Heart left ventricle (tissue), 16 donors: ENCODE measurements at places on chromosomes 7 and 10. TPM values are rescaled to one million over a fixed set of nuclear protein-coding genes. Genes with fewer than 3 reads are reported as not detected.
A peak's percentile ranks its signal among the peaks of the same experiment; 100 is the strongest.

DNA sequence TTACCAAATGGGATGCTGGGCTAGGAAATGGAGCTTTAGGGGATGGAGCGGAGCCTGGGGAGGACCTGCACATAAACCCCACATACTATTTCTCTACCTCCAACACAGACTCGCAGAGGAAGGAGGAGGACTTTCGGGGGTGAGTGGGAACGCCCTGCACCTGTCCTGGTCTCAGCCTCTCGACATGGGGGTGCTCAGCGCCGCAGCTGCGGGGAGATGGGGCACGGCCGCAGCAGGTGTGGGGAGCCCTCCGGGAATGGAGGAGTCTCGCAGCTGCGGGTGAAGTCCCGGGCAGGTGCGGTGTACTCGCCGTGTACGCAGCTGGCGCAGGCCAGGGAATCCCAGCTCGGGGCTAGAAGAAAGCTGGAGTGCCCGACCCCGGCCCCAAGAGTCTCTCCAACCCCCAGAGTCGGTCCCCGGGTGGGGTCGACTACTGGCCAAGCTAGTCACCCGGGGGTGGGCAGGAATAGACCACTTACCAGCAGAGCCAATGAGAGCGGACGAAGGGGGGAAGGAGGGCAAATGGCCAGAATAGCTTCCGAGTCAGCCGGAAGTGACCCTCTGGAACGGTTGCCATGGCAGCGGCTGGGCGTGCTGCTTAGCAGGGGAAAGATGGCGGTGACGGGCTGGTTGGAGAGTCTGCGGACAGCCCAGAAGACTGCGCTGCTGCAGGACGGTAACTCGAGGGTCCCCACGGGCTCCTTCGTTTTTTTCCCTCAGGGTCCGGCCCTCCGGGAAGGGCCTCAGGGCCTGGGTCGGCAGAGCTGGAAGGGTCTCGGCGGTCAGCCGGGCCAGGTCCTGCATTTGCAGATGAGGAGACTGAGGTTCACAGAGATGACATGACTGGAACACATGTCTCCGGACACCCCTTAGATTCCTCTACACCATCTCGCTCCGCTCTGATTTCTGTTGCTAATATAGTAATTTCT is at the start of the genes DPCD and POLL:
DPCD (plus strand) TSS at position 597 of the 929 bp plus-strand sequence; CDS start at position 613, 16 bp downstream.
POLL (minus strand) TSS at position 533 of the 929 bp plus-strand sequence. CDS start 897 bp downstream, outside the sequence.
- peak; percentile 99 for DNase-seq

The MKRN1 gene
- 83.2 TPM for total RNA-seq

- no peak for DNase-seq
Observed at GRCh38 chr10:27345455-27345920, 104.9 kb upstream of the ACBD5 start.

The FXYD4 gene
- not detected for total RNA-seq

- DNase-seq, result no peak
Observed at GRCh38 chr7:42961170-42961569, 29.0 kb downstream of the MRPL32 start.

- no peak for DNase-seq
Observed at GRCh38 chr7:154469652-154470051, 417.5 kb downstream of the DPP6 start.

The FFAR4 gene
- total RNA-seq, result not detected

The SEMA3E gene
- total RNA-seq, result 0.19 TPM

DNA sequence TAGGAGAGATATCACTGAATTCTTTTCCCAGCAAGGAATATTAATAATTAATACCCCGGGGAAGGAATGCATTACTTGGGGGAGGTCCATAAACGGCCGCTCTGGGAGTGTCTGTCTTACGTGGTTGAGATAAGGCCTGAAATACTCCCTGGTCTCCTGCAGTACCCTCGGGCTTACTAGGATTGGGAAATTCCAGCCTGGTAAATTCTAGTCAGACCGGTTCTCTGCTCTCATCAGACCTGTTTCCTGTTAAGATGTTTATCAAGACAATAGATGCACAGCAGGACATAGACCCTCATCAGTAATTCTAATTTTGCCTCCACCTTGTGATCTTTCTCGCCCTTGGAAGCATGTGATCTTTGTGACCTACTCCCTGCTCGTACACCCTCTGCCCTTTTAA is 162.8 kb upstream of the KCND2 start:
- DNase-seq, result no peak

DNA sequence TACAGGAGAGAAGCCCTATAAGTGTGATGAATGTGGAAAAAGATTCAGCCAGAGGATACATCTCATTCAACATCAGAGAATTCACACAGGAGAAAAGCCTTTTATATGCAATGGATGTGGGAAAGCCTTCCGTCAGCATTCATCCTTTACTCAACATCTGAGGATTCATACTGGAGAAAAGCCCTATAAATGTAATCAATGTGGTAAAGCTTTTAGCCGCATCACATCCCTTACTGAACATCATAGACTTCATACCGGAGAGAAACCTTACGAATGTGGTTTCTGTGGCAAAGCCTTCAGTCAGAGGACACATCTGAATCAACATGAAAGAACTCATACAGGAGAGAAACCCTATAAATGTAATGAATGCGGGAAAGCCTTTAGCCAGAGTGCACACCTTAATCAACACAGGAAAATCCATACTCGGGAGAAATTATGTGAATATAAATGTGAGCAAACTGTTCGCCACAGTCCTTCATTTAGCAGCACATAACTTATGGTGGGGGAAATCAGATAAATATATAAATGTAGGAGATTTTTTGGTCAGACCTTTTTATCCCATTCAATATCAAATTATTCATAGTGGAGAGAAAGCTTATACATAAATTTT is 12.1 kb upstream of the MRPS17 start:
- DNase-seq, result no peak

GRCh38 chr10:46787321-46787615 is 124.0 kb upstream of the PTPN20 start:
- DNase-seq, result no peak

GRCh38 chr10:95745501-95745900 is 10.5 kb upstream of the ENTPD1 start:
- no peak for DNase-seq

GRCh38 chr10:28587270-28587969 is 54.5 kb downstream of the WAC start:
- DNase-seq, result no peak

DNA sequence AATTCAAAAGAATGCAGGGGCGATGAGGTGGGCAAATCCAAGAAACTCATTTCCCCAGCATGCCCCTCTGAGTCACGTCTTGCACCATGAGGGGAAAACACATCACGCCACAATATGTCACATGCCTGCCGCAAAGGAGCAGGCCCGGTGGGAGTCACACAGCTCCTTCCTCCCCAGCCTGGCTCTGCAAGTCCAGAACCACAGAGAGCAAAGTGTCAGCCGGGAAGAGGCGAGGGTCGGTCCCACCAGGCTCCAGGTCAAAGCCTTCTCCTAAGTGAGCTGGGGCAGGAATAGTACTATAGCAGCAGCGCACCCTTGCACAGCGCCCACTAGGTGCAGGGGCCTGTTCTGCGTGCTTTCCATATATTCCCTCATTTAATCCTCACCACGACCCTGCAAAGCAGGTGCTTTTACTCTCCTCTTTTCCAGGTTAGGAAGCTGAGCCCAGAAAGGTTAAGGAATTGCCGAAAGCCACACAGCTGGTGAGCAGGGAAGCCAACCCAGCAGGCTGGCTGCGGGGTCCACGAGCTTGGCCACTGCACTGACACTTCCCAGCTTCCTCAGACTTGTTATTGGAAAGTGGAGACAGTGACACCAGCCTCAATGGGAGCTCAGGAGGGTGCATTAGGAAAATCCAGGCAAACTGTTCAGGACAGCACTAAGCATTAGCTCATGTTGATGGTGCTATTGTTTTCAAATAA is 94.0 kb upstream of the ZMIZ1 start:
- DNase-seq, result peak; percentile 72

DNA sequence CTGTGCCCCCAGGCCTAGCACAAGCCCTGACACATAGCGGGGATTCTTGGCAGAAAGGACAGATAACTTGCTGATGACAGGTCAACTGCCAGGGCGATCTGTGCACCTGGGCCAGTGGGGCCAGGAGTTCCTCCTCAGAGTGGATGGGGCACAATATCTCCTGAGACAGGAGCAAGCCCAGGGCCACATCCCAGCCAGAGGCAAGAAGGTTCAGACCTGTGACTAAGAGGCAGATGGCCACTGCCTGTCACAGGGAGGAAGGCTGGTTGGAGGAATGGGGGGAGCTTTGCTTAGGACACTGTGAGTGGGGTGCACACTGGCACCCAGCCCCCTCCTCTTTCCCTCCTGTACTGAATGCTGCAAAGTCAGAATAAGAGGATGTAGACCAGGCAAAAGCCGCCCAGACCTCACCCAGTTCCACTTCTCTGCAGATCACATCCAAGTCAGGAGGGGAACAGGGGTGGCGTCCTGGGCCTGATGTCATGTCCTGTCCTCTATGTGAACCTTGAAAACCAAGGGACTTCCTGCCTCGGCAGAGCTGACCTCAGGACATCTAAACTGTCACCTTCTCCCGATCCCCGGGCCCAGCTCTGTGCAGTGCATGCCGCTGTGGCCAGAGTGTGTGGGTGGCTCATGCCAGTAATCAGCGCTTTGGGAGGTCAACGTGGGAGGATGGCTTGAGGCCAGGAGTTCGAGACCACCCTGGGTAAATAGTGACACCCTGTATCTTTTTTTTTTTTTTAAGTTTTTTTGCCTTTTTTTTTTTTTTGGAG is 1.3 kb downstream of the GUSB start:
- peak; percentile 78 for DNase-seq

The SPAM1 gene
- total RNA-seq, result 0.46 TPM
